Right lung (tissue), 10 donors: ENCODE measurements at places on chromosomes 7 and 10.

- DNase-seq, result no peak
Measured at GRCh38 chr10:70481831-70482530, 3.4 kb downstream of the PALD1 start.

DNA sequence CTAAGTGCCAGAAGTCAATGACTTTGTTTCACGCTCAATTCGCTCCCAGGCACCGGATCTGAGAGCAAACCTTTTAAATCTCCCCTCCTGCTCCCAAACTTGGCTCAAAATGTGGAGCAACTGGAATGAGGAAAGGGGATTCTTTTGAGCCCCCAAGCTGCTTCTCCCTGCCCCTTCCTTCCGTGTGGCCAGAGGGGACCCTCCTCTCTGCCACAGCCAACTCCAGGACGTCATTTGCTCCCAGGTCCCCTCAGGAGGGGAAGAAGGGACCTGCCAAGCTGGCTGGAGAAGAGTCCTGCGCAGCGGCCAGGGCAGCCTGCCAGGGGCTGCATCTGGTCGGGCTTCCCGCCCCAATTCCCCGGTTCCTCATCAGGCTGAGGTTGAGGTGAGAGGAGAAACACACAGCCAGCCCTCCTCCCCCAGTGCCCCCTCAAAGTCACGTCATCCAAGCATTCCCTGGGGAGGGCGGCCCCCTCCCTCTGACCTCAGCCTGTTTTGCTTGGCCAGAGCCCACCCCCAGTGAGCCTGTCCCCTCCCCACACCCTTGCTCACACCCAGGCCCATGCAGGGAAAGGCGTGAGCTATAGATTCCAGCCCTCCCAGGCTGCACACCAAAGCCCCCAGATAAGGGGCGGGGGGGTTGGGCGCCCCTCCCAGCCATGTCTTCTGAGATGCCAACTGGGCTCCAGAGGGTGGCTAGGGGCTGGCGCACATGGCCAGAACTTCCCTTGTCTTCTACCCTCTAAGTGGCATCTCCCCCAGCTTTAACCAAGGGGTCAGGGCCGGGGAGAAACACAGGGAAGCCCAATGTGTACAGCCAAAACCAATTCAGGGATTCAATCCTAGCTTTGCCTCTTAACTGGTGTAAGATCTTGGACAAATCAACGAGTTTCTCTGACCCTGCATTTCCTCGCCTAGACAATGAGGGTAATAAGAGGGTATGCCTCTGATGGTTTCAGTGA is 35.0 kb downstream of the SH3PXD2A start:
- DNase-seq, result peak; percentile 76

- no peak for DNase-seq
Measured at GRCh38 chr7:108488768-108489538, 32.7 kb upstream of the NRCAM start.

GRCh38 chr7:7516662-7517061 is 19.0 kb downstream of the COL28A1 start:
- DNase-seq, result no peak

GRCh38 chr10:89643812-89644690 is 991 bp downstream of the PANK1 start:
- peak; percentile 86 for DNase-seq

GRCh38 chr7:156650042-156650441 is 9.5 kb downstream of the RNF32 start:
- DNase-seq, result no peak

- DNase-seq, result no peak
Measured at GRCh38 chr7:124379296-124379695, 346.4 kb upstream of the TMEM229A start.

DNA sequence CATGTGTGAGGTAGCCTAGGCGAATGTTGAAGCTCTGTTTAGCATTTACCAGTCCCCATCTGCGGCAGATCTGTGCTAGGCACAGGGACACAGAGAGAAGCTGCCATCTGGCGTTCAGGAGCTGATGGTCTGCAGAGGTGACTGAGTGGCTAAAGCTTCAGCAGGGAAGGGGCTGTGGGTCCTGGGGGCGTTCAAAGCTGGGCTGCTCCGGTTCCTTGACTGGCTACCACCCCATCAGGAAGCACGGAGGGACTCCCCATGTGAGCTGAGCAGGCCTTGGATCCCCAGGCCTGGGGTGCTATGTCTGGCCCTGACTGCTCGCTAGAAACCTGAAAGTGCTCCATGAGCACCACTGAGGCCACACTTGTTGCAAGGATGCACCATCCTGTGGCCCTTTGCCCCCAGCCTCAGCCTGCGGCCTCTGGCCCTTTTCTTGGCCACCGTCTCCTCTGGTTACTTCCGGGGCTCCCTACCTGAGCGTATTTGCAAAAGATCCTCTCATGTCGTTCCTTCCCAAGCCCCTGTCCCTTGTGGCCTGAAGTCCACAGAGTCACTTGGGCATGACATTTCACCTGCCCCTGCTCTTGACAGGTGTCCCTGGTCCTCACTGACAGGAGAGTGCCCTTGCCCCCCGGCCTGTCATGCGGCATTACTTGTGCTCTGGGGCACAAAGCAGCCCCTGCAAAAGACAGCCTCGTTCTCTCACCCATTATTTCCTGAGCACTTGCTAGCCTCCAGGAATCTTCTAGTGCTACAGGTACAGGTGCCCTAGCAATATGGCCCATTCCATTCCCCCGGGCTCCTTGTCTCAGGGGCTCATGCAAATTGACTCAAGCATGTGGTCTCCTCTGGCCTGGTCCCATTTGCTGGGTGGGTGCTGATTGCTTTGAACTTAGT is 108.1 kb downstream of the GLRX3 start:
- DNase-seq, result no peak

DNA sequence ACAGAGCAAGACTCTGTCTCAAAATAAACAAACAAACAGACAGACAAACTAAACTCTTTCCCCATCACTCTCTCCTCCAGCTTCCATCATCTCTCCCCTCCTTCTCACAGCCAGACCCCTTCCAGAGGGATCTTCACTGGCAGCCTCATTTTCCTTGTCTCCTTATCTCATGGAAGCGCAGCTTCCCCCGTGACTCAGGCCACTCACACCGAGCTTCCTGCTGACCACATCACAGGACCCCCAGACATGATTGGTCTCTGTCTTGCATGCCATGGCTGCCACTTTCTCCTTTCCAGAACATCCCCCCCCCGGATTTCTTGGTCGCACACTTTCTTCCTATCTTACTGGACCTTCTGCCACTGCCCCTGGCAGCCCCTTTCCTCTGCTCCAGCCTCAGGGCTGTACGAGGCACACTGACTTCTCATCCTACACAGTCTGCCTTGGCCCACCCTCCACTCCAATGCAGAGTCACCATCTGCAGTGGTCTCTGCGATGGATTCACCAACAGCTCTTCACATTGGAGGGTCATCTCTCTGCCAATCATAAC is 4.9 kb upstream of the INSIG1 start:
- no peak for DNase-seq

DNA sequence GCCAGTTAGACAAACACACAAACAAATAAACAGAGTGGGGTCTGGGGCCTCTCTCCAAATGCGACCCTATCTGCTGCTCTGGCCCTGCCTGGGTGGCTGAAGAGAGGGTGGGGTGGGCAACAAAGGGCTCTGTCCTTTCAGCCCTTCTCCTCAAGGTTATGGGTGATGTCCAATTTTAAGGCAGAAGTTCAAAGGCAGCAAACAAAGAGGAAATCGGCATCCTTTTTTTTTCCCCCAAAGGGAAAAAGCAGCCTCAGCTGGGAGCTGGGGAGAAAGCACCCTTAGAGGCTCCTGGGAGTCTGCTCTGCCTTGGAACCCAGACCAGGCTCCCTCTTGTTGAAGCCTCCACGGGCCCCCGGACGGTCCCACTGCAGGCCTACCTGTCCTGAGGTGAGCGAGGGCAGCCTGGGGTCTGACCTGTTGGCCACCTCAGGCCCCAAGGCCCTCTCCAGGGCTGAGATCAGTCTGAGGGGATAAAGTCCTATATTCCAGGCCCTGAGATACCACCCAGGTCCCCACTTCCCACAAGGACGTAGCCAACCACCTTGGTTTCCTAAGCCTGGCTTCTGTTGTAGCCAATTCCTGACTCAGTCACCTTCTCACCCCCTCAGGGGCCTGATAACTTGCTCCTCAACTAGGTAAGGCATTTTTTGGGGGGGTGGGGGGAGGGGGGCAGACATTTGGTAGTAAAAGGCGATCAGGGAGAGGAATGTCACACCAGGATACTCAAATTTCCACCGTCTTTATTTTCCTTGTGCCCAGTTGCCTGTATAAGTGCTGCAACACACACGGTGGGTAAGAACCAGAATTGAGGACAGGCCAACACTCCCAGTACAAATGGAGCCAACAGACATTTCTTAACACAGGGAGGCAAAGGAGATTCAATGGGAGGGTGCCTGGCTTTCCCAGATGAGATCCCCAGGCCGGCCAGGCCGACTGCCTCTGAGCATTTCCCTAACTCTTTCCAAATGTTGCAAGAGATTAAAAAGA is 4.3 kb downstream of the HOXA11 start:
- no peak for DNase-seq

DNA sequence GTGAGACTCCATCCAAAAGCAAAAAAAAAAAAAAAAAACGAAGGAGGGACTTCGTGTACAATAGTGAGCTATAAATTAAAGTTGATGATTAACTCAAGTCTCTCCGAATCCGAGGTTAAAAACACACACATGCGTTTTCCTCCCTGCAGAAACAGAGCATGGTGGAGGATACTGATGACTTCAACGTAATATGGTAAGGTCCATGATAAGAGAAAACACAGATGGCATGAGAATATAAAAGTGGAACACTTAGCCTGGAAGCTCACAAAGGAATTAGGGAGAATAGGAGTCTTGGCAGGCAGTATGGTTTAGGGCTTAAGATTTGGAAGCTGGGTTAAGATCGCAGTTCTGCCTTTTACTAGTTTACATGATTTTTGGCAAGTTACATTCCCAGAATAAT is 20.1 kb upstream of the GSTK1 start:
- no peak for DNase-seq

GRCh38 chr7:129188372-129188891 is at the start of gene SMO:
Gene SMO (plus strand): TSS chr7:129188633. CDS start chr7:129189152, 519 bp downstream.
- peak; percentile 88 for DNase-seq

GRCh38 chr7:137731436-137731835 is 115.3 kb downstream of the DGKI start:
- no peak for DNase-seq

- DNase-seq, result no peak
Measured at GRCh38 chr10:76647301-76647700, 990.3 kb downstream of the KCNMA1 start.

DNA sequence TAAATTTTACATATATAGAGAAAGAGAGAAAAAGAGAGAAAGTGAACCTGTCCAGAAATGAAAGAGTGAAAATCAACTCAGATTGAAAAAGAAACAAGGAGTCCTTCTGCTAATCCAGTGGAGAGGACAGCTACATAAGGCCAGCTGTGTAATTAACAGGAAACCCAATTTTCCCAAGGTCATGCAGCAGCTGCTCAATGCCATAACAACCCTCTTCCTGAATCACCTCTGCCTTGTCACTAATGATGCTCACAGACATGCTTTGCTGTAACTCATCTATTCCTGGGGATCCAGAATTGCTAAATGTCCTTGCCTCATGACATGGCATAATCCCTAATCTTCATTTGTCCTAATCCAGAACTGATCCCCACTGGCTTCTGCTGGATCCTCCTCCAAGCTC is 288.6 kb downstream of the NEBL start:
- DNase-seq, result no peak

- peak; percentile 32 for DNase-seq
Measured at GRCh38 chr7:155669717-155670505, 25.4 kb downstream of the RBM33 start.

DNA sequence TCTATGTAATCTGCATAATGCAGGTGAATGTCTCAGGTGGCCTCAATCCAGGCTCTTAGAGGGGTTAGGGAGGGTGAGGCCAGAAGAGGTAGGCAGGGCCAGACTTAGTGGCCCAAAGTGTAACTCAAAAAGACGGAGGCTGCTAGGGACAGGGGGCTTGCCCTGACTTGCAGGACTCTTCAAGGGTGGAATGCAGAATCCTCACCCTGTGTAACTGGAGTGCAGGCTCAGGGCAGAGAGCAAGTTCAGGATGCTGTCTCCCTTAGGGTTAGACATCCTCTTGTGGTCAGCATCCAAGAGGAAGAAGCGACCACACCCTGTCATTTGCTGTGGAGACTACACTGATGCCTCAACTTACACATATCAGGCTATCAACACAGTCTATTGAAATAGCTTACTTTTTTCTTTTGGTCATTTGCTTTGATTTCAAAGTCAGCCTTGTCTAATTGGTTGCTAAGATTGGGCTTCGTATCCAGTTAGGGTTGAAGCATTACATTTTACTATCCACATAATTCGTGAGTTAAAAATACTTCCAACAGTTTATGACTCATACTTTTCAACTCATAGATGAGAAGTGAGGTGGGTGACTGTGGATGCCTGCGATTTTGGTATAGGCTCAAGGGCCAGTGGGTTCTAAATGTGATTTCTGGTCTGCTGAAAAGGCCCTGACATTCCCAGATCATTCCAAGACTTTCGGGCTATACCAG is 563.6 kb downstream of the SUGCT start:
- DNase-seq, result no peak

DNA sequence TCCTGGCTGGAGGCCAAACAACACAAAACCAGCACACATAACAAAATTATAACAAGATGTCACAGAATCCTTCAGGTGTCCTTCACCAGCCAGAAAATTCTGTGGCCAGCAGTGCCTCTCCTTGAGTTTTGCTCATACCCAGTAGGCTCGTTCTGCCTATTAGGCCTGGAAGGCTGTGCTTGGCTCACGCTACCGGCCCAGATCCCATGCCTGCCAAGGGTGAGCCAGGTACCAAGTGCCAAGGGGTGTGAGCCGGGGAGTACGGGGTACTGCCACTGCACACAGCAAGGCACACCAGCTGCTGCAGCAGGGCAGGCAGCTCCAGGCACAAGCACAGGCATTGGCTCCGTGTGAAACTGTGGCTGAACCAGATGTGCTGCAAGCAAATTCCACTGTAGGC is 1562.0 kb downstream of the REEP3 start:
- DNase-seq, result no peak

DNA sequence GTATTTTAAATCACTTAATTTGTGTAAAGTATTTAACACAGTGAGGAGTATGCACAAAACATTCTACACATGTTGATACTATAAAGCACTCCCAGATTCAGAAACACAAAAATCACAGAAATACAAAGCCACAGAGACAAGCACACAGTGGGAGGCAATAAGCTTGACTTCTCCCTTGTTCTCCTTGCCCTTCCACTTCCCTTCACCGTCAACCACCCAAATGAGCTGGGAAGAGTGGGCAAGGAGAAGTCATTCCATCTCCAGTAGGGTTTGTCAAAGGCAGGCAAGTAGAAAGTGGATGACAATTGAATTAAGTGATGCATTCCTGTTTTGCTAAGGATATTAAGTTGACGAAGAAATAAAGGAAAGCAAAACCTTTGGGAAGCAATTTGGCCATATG is 4.2 kb upstream of the TMEM139 start:
- no peak for DNase-seq

DNA sequence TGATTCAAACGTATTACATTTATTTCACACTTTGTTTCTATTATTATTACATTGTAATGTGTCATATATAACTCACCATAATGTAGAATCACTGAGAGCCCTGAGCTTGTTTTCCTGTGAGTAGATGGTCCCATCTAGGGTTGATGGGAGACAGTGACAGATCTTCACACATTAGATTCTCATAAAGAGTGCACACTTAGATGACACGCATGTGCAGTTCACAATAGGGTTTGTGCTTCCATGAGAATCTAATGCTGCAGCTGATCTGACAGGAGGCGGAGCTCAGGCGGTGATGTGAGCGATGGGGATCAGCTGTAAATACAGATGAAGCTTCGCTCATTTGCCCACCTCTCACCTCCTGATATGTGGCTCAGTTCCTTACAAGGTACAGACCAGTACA is 36.1 kb downstream of the BMPER start:
- DNase-seq, result no peak

- DNase-seq, result no peak
Measured at GRCh38 chr10:83289373-83289772, 849.9 kb upstream of the GHITM start.

- no peak for DNase-seq
Measured at GRCh38 chr10:102111276-102111675, 8.9 kb downstream of the LDB1 start.
